ENCODE measurements at places on chromosomes 5 and 9.
A peak's percentile ranks its signal among the peaks of the same experiment; 100 is the strongest.

DNA sequence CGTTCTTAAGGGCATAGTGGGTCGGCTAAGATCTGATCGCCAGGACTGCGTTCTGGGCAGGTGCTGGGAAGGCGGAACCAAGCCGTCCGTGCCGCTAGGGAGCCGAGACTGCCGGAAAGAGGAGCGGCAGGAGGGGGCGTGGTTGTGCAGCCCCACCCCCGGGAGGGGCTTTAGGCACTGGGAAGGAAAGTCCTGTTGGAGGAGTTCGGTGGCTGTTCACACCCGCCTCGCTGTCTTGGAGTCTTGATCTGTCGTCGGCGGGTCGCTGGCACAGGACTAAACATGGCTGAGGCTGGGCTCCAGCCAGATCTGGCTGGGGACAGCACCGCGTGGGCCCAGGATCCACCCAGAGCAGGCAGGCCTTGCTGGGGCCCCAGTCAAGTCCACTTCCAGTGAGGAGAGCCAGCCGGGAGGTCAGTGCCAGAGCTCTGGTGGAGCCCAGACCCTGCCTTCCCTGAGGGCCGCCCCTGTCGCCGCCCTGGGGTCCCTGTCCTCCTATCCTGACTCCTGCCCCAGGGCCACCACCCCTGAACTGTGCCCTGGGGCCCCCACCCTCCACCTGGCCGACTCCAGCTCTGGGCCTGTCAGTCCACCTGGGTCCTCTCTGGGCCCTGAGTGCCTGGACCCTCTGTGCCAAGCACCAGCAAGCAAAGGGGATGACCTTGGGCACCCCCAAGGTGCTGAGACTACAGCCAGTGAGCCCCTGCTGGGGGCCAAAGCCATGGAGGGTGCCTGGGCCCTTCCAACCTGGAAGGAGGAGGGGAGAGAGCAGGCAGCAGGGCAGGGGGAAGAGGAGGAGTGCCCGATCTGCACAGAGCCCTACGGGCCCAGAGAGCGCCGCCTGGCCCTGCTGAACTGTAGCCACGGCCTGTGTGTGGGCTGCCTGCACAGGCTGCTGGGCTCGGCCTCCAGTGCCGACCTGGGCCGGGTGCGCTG is 4.5 kb downstream of the RNF208 start:
- DNase-seq = peak; percentile 94

- DNase-seq = no peak
Measured at GRCh38 chr5:137101544-137101943, 397.6 kb downstream of the SPOCK1 start.

DNA sequence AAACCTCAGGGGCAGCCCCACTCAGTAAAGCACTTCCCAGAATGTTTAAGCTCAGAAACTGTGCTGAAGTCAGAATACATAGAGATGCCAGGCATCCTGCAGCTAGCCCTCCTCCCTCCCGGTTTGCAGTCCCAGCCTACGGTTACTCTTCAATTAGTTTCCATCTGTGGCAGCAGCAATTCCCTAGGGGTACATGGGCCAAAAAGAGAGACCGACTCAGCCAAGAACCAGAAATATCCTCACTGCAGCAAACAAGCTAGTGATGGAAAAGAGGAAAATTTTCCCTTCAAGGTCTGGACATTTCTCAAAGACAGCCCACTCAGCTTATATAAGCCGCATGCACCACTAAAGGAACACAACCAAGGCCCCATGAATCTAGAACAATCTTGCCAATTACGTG is 89.1 kb upstream of the PPP2R2B start:
- DNase-seq = no peak

DNA sequence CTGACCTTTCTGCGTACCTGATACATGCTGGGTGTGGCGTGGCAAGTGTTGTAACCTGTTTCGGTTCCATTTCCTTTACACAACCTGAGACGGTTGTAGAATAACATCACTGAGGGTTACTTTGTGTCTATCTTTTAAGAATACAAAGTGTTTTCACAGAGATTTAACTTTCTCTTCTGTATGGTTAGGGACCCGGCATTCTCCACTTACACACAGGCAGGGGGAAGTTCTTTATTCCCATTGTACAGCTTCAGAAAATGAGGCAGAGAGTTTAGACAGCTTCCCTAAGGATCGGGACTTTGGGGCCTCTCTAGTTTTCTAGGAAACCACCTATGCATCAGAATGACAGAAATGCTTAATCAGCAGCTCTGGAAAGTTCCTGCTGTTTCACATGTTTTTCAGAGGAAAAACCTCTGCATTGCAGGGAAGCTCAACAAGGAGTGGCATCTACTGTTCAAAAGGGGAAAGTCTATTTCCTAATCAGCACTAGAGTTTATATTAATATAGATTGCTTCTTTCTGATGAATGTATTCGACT is 41.3 kb downstream of the CAST start:
- DNase-seq = no peak

GRCh38 chr5:115393239-115393638 is 96.8 kb upstream of the CCDC112 start:
- DNase-seq = no peak

DNA sequence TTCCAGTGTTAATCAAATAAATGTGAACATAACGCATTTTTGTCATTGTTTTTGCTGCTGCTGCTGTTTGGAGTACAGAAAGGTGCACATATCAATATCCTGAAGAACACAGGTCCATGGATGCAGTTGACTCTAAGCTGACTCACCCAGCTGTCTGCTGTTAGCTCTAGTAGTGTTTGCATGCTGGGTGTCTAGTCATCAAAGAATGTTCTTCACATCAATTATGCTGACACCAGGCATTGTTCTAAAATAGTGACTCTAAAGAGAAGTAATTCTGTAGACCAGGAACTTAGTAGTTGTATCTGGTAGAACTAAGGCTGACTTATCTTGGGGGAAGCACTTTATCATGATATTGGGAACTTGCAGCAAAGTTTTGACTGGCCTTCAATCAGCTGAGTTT is 55.7 kb upstream of the DPYSL3 start:
- no peak for DNase-seq

GRCh38 chr9:134996591-134997530 is 79.1 kb upstream of the FCN1 start:
- no peak for DNase-seq

GRCh38 chr9:105333811-105334210 is 89.4 kb downstream of the SLC44A1 start:
- DNase-seq = no peak

GRCh38 chr9:80146466-80146865 is 574.7 kb downstream of the TLE4 start:
- peak; percentile 13 for DNase-seq

DNA sequence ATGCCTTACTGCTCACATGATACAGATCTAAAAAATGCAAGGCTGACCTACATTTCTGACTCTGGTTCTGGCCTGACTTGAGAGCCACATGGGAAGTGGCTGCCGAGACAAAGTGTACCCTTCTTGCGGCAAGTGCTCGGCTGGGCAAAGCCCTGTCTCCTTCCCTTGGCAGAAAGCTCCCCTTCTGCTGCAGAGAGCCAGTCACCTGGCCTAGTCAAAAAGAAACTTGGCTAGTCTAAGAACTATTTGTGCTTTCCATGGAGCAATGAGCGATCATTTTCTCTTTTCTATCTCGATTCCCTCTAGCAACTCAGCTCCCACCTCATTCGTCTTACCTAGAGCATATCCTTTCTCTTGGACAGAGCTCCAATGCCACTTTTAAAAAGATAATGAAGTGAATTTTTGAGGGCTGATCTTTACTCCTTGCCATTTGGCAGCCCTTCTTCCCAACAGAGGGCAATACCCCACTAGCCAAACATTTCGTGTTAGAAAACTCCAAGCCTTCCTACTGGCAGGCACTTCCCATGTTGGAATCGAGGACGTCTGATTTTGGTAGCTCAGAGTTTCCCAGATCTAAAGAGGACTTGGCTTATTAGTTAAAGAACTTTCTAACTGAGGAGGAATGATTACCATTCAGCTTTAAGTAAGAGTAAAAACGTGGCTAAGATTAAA is 108.1 kb upstream of the PRRC1 start:
- DNase-seq = no peak

DNA sequence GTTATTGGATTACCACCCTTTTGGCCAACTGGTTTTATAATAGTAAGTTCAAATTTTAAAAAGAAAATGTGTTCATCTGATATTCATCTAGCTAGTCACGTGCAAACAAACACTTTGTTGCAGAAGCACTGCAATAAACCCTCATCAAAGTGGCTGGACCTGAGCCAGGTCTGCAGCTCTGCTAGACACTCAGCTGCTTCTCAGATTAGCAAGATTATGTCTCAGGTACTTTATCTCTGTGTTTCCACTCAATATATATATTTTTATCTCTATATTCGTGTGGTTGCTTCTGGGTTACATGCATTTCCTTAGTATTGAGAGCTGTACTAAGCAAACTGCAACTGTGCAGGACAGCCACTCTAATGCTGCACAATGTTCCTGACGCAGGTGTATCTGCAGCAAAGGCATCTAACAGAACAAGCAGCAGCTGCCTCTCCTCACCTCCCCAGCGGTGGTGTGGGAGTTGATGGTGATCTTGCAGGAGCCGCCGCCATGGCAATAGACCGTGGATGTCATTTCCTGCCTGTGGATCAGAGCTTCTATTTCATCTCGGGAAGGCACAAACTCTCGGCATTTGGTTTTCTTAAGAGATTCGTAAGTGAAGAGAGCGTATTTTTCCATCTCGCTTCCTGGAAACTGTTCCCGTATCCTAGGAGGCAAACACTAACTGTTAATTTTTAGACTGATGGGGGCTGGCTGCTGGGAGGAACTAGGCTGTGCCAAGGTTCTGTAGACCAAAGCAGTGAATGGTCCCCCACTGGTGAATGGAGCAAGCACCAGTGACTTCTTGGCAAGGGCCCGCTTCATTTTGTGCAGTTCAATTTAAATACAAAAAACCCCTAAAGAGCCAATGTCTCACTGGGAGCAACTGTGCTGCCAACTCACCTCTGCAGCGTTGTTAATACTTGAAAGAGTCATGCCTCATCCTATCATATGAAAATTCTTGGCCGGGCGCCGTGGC is 56.7 kb upstream of the RETREG1 start:
- DNase-seq = no peak

DNA sequence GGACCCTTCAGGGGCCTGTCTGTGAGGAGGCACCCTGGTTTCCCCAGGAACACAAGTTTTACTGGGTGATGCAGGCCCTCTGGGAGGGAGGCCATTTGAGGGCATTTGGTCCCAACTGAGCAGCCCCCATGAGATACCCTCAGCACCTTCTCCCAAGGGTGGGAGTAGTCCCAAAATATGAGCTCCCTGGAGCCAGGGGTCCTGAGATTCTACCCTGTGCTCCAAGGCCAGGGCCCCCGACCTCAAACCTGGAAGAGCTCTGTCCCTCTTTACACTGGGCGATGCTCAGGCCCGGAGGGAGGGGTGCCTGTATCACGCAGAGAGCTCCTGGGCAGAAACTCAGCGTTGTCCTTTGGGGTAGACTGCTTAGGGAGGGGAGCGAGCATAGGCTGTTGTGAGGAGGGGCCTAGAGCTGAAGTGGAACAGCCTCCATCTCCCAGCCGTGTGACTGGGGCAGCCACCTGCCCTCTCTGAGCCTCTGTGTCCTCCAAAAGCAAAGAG is 64.0 kb upstream of the SYNPO start:
- no peak for DNase-seq

DNA sequence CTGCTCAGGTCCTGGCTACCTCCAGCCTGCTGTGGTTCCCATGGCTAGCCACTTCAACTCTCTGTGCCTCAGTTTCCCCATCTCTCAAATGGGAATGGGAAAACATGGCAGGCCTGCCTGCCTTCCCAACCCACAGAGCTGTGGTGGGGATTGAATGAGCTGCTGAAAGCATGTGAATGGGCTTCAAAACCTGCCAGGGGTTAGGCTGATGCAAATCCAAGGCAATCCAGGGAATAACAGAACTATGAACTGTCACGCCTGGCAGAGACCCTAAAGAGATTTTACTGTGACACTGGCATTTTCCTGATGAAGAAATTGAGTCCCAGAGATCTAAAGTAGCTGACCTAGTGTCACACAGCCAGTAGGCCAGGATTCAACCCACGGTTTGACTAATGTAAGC is 29.9 kb upstream of the TCF7 start:
- no peak for DNase-seq

DNA sequence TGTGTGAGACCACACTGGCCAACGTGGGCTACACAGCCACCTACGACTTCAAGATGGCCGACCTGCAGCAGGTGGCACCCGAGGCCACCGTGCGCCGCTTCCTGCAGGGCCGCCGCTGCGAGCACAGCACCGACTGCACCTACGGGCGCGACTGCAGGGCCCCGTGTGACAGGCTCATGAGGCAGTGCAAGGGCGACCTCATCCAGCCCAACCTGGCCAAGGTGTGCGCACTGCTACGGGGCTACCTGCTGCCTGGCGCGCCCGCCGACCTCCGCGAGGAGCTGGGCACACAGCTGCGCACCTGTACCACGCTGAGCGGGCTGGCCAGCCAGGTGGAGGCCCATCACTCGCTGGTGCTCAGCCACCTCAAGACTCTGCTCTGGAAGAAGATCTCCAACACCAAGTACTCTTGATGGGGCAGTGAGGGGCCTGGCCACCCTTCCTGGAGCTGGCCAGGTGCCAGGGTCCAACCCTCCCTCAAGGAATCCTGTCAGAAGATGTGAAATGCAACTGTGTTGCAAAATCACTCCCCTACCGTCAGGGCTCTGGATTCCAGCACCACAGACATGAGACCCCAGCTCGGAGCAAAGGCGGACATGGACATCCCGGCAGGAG is 11.1 kb downstream of the DIPK1B start:
- DNase-seq = no peak

GRCh38 chr5:150075806-150076205 is 10.5 kb downstream of the CSF1R start:
- peak; percentile 36 for DNase-seq

DNA sequence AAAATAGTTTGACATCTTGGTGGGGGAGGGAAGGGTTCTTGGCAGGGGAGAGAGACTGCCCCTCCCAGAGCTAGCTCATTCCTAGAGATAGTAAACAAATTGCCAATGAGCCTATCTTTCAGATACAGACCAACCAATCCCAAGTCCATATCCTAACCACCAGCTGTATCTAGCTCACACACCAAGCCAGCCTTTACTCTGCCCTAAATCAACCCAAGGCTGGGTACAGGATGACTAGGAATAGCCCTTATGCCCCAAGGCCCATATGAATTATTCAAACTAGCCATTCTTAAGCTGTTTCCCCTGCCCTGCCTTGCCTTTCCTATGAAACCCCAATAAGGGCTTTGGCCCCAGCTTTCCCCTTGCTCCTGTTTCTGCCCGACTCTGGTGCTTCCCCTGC is 281.3 kb upstream of the PANK3 start:
- no peak for DNase-seq

- peak; percentile 77 for DNase-seq
Measured at GRCh38 chr5:132238169-132238744, 10.6 kb upstream of the P4HA2 start.

DNA sequence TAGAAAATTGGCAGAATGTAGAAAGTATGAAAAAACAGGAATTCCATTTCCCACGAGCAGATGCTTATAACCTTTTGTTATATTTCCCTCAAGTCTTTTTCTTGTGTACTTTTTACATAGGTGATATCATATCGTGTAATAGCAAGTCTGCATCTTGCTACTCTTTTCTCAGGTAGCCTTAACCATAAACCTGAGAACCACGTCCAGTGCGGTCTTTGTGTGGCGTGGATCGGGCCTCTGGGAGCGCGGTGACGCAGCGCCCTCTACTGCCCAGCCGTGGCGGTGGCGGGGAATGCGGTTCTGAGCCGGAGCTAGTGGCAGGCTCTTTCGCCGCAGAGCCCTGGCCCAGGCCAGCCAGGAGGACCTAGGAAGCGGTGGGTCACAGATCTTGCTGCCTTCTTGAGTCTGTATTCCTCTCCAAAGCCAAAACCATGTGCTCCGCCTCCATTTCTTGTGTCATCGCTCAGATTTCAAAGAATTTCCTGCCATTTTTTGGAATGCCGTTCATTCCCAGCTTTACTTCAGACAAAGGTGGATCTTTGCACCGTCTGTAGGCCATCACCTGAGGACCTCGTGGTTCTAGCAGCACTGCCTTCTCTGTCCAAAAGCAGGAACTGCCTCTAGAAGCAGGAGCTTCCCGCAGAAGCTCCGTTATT is 71.9 kb downstream of the MVB12B start:
- peak; percentile 91 for DNase-seq
